Fibroblast of skin of scalp (primary cell): ENCODE measurements at places on chromosomes 1 and 21.

DNA sequence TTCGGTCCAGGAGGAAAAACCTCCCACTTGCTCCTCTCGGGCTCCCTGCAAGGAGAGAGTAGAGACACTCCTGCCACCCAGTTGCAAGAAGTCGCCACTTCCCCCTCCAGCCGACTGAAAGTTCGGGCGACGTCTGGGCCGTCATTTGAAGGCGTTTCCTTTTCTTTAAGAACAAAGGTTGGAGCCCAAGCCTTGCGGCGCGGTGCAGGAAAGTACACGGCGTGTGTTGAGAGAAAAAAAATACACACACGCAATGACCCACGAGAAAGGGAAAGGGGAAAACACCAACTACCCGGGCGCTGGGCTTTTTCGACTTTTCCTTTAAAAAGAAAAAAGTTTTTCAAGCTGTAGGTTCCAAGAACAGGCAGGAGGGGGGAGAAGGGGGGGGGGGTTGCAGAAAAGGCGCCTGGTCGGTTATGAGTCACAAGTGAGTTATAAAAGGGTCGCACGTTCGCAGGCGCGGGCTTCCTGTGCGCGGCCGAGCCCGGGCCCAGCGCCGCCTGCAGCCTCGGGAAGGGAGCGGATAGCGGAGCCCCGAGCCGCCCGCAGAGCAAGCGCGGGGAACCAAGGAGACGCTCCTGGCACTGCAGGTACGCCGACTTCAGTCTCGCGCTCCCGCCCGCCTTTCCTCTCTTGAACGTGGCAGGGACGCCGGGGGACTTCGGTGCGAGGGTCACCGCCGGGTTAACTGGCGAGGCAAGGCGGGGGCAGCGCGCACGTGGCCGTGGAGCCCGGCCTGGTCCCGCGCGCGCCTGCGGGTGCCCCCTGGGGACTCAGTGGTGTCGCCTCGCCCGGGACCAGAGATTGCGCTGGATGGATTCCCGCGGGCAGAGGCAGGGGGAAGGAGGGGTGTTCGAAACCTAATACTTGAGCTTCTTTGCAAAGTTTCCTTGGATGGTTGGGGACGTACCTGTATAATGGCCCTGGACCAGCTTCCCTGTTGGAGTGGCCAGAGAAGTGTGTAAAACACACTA lies 45.3 kb downstream of the MRPL39 start:
- peak; percentile 86 for DNase-seq

DNA sequence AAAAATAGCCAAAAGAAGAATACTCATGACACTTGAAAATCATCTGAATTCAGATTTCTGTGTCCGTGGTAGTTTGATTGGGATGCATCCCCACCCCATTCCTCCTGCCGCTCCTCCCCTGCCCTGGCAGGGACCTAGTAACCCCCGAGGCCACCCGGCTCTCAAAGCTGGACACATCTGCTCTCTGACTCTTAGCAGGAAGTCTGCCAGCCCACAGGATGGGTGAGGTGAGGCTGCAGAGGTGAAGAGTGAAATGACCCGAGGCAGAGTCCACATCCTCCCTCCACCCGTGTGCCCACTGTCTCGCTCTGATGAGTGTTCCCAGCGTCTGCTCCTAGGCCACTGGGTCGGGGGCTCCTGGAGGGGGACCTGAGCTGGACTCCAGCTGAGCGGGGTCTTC lies 308.5 kb upstream of the VAMP3 start:
- DNase-seq: no peak

GRCh38 chr1:244454412-244454811 lies 2.7 kb upstream of the ADSS2 start:
- DNase-seq: no peak

- DNase-seq: no peak
Measured at GRCh38 chr1:228148935-228149405, 760 bp upstream of the GJC2 start.

- no peak for DNase-seq
Measured at GRCh38 chr1:101112051-101112780, 86.6 kb upstream of the DPH5 start.

GRCh38 chr1:65079941-65080340 lies 68.1 kb upstream of the AK4 start:
- DNase-seq: peak; percentile 21

GRCh38 chr1:202293569-202293968 lies 48.2 kb downstream of the UBE2T start:
- no peak for DNase-seq

- DNase-seq: peak; percentile 89
Measured at GRCh38 chr1:231421971-231422797, at the start of gene EGLN1. TSS of gene EGLN1 (minus strand) at chr1:231422287. CDS start at chr1:231421888, 399 bp downstream.

DNA sequence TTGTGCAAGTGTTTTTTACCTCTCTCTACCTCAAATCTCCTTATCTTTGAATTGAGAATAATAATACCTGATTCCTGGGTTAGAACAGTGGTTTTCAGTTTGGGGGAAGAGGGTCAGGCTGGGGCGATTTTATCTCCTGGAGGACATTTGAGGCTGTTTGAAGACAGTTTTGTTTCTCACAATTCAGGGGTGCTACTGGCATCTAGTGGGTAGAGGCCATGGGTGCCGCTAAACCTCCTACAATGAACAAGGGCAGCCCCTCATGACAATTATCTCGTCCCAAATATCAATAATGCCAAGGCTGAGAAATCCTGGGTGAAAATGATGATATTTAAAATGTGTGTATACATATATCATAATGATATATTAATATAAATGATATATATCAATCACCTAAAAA lies 139.1 kb upstream of the USH2A start:
- peak; percentile 4 for DNase-seq

DNA sequence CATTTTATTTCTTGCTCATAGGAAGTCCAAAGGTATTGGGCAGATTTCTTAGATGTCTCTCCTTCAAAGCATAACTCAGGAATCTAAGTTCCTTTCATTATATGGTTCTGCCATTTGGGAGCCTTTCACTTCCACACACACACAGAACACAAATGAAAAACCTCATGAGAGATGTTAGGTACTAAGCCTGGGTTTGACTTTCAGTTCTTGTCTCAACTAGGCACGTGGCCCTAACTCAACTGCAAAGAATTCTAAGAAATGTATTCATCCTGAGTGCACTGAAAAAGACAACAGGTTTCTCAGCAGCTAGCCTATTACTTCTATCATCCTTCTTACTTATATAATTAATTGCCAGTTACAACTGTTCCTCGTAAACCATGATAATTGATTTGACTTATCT lies 190.0 kb upstream of the SAMSN1 start:
- DNase-seq: no peak

GRCh38 chr1:206702260-206702659 lies 17.6 kb downstream of the MAPKAPK2 start:
- no peak for DNase-seq

GRCh38 chr1:160494620-160495019 lies 28.4 kb downstream of the SLAMF6 start:
- DNase-seq: no peak

GRCh38 chr1:157771661-157772425 lies 5.1 kb downstream of the FCRL2 start:
- DNase-seq: no peak

DNA sequence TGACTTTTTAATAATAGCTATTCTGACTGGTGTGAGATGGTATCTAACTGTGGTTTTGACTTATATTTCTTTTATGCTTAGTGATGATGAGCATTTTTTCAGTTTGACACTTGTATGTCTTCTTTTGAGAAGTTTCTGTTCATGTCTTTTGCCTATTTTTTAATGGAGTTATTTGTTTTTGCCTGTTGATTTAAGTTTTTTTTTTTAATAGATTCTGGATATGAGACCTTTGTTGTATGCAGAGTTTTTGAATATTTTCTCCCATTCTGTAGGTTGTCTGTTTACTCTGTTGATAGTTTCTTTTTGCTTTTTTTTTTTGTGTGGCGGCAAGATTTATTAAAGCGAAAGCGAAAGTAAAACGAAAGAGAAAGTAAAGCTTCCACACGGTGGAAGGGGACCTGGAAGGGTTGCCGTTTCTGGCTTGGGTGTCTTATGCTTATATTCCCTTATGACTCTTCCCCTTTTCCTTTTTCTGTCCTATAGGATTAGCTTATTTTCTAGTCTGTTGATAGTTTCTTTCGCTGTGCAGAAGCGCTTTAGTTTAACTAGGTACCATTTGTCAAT lies 67.6 kb downstream of the TBX19 start:
- peak; percentile 11 for DNase-seq

DNA sequence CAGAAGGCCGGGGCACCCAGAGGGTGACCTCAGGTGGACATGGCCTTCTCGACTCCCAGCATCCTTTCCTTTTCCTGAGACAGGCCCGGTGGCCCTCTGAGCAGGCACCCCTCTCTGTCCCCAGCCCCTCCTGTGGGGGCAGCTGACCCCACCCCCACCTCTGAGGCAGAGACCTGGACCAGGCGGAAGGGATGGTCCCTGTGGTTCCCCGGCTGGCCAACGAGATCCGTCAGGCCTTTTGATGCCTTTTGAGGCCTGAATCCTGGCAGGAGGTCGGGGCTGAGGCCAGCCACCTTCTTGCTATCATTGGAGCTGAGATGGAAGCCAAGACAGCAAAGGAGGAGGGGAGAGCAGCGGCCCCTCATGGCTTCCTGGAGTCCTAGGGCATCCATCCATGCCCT lies 50.2 kb upstream of the ACTRT2 start:
- DNase-seq: no peak

GRCh38 chr1:173648880-173649605 lies 13.9 kb downstream of the TEX50 start:
- DNase-seq: no peak

DNA sequence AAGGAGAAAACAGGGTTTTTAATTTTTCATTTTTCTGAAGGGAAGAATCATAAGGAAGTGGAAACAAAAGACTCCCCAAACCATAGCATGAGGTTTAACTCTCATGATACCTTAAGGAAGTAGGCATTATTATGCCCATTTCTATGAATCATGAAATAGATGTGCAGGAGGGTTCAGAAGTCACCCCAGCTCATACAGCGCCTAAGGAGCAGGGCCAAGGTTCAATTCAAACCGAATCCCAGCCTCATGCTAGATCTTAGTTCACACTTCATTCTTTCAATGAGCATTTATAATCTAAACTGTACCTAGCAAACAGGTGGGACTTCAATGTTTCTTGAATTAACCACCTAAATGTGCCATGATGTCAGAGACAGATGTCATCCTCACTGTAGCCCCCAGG lies 111.9 kb upstream of the SLC25A33 start:
- no peak for DNase-seq

DNA sequence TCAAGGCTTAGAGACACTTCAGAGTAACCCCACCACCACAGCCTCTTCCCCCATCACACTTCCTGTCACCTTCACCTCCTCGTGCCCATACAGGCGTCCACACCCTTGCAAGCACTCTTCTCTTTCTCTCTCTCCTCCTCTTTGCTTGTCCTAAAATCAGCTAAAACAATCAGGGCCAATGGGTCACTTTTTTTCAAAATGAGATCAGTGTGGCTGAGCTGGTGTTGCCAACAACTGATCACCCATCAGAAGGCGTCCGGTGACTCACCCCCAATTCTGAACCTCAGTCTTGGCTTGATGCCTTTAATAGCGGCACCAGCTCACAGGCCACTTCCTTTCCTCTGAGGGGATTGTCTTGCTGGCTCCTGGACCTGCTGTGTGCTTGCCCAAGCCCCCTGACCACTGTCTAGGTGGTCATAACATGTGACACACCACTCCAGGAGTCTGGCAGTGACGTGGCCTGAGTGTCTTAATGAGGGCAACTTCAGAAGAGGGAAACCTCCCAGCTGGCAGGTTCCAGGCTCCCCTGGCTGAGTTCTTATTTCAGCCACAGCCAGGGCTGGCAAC lies 1.6 kb downstream of the DRAXIN start:
- peak; percentile 77 for DNase-seq

DNA sequence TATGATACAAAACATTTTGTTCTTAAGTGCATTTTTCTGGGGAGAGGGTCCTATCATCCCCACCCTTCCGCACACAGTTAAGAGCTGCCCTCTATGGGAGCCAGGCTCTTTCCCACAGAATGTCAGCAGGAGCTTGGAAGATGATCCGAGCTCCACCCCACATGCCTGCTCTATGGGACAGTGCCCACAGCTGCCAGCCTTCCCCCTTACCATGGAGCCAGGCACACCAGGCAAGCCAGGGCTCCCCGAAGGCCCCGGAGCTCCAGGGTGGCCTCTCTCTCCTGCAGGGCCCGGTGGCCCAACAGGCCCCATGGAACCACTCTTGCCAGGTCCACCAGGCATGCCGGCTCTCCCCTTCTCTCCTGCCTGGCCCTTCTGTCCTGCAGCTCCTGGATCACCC lies 10.4 kb upstream of the PEF1 start:
- no peak for DNase-seq

DNA sequence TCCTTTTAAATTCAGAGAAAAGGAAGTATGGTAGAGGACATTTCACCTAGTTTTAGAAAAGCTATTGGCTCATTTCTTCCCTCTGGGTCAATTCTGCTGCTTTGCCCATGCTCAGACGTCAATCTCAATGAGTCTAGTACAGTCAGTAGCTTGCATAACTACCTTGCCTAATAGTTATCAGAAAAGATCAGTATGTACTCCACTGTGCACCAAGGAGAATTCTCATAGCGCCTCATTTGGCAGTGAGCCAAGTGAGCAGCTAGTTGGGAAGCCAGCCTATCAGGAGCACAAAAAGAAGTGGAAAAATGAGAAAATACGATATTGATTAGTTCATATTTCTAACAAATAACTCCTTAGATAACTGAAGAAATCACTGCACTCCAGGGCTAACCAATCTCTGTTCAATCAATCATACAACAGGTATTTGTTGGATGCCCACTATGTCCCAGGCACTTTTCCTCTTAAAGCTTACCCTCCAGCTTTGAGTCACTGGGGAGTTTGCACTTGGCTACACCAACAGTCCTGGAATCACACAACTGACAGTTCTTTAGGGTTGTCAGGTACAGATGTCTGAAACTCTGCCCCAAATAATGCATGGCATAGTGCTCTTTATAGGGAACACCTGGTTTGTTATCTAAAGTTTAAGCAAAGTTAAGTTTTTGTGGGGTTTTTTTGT lies 50.2 kb downstream of the PRDX6 start:
- DNase-seq: no peak

GRCh38 chr1:7010534-7011200 lies 225.4 kb downstream of the CAMTA1 start:
- no peak for DNase-seq

GRCh38 chr1:169070547-169070946 lies 35.9 kb upstream of the ATP1B1 start:
- peak; percentile 3 for DNase-seq

DNA sequence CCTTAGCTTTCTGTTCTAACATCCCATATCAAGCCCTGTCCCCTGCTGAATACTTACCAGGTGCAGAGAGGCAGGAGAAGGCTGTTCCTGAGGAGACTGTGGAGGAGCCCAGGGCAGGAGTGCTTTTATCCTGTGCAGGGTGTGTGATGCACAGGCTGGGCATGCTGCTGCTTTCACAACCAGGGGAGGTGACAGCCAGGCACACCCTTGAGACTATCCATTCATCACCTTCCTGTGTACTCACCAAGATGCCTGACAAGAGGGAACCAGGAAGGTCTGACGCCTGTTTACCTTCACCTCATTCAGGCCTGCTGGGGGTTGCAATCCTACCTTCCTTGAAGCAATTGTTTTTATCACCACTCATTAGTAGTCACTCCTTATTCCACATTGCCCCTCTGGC lies at the start of gene LCE3E:
Gene LCE3E, minus strand, starts transcription at position 100 of the 400 bp plus-strand sequence. CDS start 572 bp downstream, outside the sequence.
- DNase-seq: no peak

GRCh38 chr1:82820816-82821215 lies 1020.1 kb downstream of the ADGRL2 start:
- no peak for DNase-seq

- DNase-seq: no peak
Measured at GRCh38 chr21:44885615-44886014, 12.1 kb upstream of the PTTG1IP start.

GRCh38 chr21:45041984-45042663 lies 32.3 kb upstream of the ADARB1 start:
- no peak for DNase-seq
